ENCODE measurements at places on chromosomes 13 and 19.

- no peak for DNase-seq
Observed at GRCh38 chr19:10422846-10423245, 2.5 kb downstream of the PDE4A start.

GRCh38 chr13:99347911-99348451 is 40.8 kb upstream of the GPR183 start:
- no peak for DNase-seq

DNA sequence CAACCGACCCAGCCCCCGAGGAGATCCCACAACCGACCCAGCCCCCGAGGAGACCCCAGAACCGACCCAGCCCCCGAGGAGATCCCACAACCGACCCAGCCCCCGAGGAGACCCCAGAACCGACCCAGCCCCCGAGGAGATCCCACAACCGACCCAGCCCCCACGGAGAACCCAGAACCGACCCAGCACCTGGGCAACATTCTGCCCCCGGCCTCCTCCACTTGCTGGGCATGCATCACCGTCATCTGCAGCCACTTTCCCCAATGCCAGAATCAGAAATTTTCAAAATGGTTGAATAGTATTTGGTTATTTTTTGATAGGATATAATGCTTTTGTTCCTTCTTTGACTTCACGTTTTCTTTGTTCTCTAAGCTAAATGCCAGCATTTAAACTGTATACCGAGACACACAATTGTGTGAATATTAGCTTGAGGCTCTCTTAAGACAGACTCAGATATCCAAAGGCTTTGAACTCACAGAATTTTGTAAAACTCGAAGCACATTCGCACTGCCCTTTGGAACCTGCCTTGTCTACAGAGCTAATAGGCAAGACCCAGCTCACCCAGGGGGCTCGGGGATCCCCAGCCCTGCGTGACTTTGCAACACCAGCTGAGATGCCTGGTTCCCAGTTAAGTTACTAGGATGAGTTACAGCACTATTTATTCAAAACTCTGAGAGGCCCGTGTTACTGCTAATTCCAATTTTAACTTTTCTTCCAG is 15.5 kb upstream of the RASA3 start:
- DNase-seq: no peak

DNA sequence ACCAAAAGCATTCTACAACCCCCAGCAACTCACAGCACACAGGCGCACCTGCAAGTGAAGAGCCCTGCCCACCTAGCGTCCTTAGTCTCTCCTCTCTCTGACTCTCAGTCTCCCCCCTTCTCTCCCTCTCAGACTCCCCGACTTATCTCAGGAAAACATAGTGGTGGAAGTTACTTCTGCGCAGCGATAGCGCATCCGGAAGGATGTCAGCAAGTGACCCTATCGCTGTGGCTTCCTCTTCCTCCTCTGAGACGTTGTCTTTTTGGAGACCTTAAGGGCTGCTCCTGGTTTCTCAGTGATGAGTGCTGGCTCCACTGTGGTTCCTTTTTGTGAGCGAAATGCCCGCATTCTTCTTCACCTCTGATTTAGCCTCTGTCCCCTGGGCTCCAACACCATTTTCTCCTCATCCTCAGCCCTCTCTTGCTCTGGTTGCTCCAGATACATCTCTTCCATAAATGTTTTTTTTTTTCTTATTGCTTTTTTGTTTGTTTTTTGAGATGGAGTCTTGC is 1.4 kb upstream of the YIF1B start:
- no peak for DNase-seq

DNA sequence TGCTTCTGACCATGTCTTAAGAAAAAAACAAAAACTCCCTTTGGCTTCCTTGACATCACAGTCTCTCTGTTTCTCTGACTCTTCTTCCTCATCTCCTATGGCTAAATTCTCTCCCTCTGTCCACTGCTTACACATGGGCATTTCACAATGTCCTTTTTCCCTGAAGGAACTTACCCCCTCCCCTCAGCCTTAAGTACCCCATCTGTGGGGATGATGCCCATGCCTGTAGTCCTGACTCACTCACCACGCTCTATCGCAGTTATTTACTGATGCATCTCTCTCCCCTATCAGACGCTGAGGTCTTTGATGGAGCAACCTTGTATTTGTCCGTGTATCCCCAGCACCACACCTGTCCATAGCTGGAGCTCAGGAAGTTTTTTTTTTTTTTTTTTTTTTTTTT is 32.4 kb downstream of the ACTN4 start:
- DNase-seq: no peak

Measured in AG08395 (cell line).